Activated naive CD4-positive, alpha-beta T cell treated with anti-CD3 and anti-CD28 coated beads for 36 hours (primary cell): ENCODE measurements at places on chromosomes 7 and 10.

GRCh38 chr7:143399642-143400041 is 9.0 kb downstream of the EPHA1 start:
- no peak for DNase-seq

DNA sequence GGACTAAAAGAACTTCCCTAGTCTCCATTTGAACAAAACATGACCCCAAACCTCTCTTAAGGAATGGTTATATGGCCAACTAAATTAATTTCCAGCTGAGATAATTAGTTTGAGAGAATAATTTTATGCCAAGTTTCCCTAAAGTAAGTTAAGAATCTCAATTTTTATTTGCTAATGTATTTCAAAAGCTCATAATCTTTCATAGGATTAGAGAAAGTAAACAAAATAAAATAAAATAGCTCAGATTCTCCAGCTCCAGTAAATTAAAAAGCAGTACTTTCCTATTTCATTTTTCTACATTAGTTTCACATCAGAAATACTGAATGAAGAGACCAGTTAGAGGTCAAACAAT is 44.4 kb downstream of the ENO4 start:
- no peak for DNase-seq

- no peak for DNase-seq
Measured at GRCh38 chr10:81146436-81146835, 608.7 kb downstream of the SH2D4B start.

DNA sequence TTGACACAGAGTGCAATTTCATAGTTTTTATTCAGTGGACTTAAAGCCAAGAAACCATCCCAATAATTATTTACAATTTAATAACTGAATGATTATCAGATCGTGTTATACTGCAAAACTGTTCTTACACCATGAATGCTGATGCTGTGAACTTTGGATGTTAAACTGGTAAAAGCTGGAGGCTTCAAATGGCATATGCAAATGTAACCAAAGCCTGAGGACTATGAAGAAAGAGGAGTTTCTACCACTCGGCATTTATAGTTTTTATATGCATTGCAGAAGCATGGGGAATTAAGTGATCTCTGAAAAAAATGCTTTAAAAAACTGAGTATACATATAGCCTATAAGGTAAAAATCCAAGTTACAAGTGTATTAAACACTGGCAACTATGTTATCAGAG is 42.4 kb downstream of the RNF32 start:
- no peak for DNase-seq

DNA sequence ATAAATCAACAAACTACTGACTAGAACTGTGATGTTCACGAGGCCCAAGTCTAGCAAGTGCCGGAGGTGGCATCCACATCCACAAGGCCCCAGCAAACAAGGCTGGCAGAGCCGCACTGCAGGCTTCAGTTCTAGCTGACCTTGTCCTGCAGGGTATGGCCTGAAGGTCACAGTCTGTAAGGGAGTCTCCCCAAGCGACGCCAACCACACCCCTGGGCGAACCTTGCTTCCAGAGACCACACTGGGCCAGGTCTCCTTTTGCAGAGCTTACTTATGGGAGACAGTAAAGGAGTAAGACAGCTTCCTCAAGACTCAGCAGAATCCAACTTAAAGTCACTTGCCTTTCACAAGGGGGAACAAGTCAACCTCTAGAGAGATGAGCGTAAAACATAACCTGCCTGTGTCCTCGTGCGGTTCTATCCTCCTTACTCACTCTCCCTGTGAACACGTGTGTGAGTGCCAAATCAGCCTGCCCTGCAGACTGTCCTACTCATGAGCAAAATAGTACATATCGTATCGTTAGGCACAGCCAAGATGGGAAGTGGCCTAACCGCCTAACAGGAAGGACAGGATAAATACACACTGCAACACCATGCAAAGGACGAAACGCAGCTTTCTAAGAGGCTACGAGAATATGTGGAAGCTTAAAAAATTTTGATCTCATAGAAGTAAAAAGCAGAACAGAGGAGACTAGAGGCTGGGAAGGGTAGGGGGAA is 22.7 kb downstream of the FAM53B start:
- DNase-seq, result peak; percentile 52

DNA sequence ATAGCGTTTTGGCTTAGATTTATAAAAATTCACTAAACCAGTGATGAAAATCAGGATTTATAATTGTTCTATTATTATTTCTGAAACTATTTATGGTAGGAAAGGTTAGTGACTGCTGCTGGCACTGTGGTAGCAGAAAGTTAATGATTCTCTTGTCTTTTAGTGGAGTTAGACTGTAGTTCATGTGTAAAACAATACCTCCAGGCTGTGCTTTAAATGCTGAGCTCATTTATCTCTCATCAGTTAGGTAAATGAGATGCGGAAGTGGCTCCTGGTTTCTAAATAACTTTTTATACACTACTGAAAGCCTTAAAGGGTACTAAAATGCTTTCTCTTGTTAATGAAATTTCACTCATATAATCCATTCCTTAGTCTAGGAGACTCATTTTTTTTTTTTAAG is 326.8 kb upstream of the POT1 start:
- no peak for DNase-seq

GRCh38 chr10:63409465-63410027 is 56.2 kb downstream of the JMJD1C start:
- DNase-seq, result no peak

DNA sequence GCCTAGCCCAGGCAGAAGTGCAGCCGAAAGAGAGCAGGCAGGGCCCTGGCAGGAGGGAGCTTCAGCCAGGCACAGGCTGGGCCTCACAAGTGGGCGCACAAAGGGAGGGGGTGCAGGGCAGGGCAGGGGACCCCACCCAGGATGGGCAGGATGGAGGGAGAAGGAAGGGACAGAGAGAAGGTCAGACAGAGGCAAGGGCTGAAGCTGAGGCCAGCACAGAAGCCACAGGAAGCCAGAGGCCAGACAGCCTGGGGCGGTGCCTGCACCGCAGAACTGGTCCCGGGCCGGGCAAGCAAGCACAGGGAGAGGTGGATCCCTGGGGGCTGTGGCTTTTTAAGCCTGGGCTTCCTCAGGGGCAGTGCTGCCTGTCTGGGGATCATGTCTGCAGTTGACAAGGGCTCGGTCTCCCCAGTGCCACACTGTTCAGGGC is 16.7 kb downstream of the NOS3 start:
- no peak for DNase-seq
